ENCODE measurements at places on chromosomes 16 and 17.

- H3K27me3 ChIP-seq: no peaks in the 10 kb centered on the region
- H3K27ac ChIP-seq: no peak overlapping the region
- no peaks in the 10 kb centered on the region for H3K36me3 ChIP-seq
- peak; percentile 83 for DNase-seq
- H3K4me1 ChIP-seq: peaks cover 23% of the 10 kb centered on the region
- H3K4me3 ChIP-seq: no peak overlapping the region
These were observed 16.8 kb upstream of the ETV4 start for GRCh38 chr17:43562679-43563599.

DNA sequence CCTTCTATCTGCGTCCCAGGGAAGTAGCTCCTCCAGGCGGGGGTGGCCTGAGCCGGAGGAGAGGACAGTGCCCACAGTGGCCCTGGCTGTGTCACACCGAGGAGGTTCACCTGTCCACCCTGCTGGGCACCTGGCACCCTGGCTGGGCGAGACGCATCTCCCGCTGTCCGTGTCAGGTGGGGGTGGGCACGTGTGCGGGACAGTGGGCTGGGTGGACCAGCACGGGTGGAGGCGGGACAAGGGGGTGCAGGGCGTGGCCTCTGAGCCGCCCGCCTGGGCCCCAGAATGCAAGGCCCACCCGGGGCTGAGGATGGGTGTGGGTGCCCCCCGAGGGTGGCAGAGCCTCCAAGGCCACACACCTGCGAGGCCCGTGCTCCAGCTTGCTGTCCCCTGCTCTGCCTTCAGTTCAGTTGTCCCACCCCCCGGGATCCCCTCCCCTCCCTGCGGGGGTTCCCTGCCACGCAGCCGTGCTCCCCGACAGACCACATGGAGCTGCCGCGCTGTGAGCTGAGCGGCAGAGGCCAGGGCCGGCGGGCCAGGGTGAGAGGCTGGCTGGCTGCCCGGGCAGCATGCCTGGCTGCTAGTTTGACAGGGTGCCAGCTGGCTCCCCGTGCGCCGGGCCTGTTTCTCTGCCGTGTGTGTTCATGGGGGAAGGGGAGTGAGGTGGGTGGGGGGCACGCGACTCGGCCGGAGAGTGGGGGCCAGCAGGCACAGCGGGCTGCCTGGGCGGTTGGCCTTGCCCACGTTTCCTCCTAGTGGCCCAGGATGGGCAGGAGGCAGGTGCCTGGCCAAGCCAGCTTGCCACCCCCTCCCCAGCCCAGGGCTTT, 33.9 kb downstream of the BAHCC1 start:
- no peak overlapping the region for H3K4me3 ChIP-seq
- H3K27ac ChIP-seq: no peak overlapping the region
- H3K27me3 ChIP-seq: no peaks in the 10 kb centered on the region
- DNase-seq: no peak

- no peaks in the 10 kb centered on the region for H3K36me3 ChIP-seq
- H3K27ac ChIP-seq: no peak overlapping the region
- H3K27me3 ChIP-seq: no peaks in the 10 kb centered on the region
- H3K4me1 ChIP-seq: no peaks in the 10 kb centered on the region
These were observed 102.2 kb downstream of the ABCA8 start for GRCh38 chr17:68853036-68853435.

DNA sequence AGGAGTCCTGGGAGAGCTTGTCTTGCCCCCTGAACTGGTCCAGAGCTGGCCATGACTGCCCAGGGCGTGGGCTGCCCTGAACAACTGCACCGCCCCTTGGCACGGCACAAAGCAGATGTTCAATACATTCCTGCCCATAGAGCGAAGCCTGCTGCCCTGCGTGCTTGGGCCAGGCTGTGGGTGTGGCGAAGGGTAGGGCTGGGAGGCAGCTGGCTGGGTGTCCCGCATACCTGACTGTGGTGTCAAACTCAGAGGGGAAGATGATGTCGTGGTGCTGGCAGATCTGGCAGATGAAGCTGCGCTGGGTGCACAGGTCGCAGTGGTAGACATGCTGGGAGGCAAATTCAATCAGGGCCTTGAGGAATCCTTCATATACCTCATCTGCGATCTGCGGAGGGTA, 124.2 kb upstream of the SMURF2 start:
- H3K4me1 ChIP-seq: no peaks in the 10 kb centered on the region
- DNase-seq: no peak
- H3K4me3 ChIP-seq: no peak overlapping the region
- no peak overlapping the region for H3K27ac ChIP-seq

GRCh38 chr17:49798182-49798581, 9.7 kb downstream of the KAT7 start:
- H3K36me3 ChIP-seq: peaks cover 6% of the 10 kb centered on the region
- no peaks in the 10 kb centered on the region for H3K27me3 ChIP-seq
- no peaks in the 10 kb centered on the region for H3K4me1 ChIP-seq
- no peak overlapping the region for H3K4me3 ChIP-seq

- H3K27ac ChIP-seq: no peak overlapping the region
- no peaks in the 10 kb centered on the region for H3K36me3 ChIP-seq
- H3K4me3 ChIP-seq: no peak overlapping the region
- H3K4me1 ChIP-seq: peaks cover 7% of the 10 kb centered on the region
These were observed 13.7 kb upstream of the MMP2 start for GRCh38 chr16:55465077-55465896.

GRCh38 chr16:72362973-72363372, 191.0 kb upstream of the PMFBP1 start:
- H3K36me3 ChIP-seq: no peaks in the 10 kb centered on the region
- no peak overlapping the region for H3K27ac ChIP-seq
- H3K4me3 ChIP-seq: no peak overlapping the region
- no peaks in the 10 kb centered on the region for H3K4me1 ChIP-seq
- H3K27me3 ChIP-seq: no peaks in the 10 kb centered on the region
- no peak for DNase-seq

DNA sequence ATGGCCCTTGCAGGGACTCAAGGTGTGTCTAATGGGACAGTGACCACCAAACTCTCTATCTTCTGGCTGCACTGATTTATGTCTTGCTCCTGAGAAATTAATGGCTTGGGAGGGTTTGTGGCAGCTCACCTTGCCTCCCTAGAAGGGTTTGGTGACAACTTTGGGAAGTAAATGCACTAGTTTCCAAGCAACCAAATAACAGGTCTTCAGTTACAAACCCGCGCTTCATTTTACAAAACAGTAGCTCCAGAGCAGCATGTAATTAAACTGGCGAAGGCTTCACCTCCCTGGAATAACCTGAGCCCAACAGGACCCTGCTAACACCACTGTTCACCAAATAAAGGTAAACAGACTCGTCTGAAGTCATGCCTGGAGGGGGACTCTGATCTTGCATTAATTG, 318.3 kb downstream of the SLC39A11 start:
- no peak overlapping the region for H3K27ac ChIP-seq
- no peaks in the 10 kb centered on the region for H3K36me3 ChIP-seq
- DNase-seq: no peak

DNA sequence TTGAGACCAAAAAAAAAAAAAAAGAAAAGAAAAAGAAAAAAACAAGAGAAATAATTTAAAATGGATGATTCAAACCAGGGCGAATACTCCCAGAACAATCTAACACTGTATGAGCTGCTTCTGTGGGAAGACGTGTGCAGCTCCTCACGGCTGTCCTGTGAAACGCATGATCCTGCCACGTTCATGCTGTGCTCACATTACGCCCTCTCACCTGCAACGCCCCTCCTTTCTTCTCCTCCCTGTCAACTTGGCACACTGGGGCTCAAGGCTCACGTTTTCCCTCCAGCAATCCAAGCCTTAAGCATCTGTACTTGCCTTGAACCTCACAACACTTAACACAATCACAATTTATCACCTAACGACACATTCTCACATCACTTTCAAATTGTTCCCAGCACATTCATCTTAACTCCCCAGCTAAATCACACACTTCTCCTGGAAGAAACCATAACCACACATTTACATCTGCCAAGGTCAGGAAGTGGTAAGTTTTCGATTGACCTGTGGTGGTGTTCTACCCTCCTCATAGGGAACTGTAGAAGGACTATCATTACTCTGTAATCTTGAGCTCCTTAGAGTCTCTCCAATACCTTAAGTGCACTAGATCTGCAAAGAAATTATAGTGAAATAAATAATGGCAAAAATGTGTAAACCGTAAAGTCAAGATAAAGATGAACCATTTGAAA, 29.1 kb downstream of the MBTPS1 start:
- peaks cover 9% of the 10 kb centered on the region for H3K36me3 ChIP-seq
- H3K27ac ChIP-seq: no peak overlapping the region
- H3K4me3 ChIP-seq: no peak overlapping the region
- H3K27me3 ChIP-seq: no peaks in the 10 kb centered on the region
- DNase-seq: no peak

GRCh38 chr16:64234200-64234599, 887.7 kb downstream of the CDH11 start:
- H3K4me3 ChIP-seq: no peak overlapping the region
- no peaks in the 10 kb centered on the region for H3K36me3 ChIP-seq
- H3K27ac ChIP-seq: no peak overlapping the region
- no peaks in the 10 kb centered on the region for H3K27me3 ChIP-seq

All from mesendoderm (in vitro differentiated cells).